ENCODE measurements at places on chromosomes 4 and X.

DNA sequence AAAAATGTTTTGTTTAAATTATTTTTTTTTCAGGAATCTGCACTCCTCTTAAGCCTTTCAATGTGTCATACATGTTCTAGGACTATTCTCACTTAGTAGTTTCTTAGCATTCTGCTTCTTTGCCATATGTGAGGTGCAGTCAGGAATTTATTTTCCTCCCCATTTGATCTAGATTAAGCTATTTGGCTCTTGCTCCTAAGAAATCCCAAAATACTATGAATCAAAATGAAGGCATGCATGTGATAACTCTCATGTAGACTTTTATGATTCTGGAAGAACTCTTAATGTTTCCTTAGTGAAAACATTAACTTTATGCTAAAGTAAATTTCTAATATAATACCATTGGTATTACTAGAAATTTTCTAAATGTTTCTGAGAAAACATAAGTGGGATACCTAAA, 664.5 kb downstream of the RAPGEF2 start:
- no peak for DNase-seq

DNA sequence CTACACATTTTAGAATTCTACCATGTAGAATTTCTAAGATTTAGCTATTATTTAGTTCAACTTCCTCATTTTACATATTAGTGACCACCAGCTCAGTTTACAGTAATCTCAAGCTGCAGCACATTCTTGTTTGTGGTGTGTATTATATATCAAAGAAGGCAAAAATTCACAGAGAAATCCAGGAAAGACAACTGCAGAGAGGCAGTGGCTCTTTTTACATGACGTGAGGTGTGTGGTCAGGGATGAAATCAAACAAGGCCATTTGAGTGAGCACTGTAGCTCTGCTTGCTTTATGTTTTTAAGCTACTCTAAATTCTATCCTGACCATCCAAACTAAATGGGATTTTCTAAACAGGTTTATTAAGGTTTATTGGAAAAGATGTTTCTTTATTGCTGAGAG, 71.1 kb downstream of the COL25A1 start:
- DNase-seq = no peak

DNA sequence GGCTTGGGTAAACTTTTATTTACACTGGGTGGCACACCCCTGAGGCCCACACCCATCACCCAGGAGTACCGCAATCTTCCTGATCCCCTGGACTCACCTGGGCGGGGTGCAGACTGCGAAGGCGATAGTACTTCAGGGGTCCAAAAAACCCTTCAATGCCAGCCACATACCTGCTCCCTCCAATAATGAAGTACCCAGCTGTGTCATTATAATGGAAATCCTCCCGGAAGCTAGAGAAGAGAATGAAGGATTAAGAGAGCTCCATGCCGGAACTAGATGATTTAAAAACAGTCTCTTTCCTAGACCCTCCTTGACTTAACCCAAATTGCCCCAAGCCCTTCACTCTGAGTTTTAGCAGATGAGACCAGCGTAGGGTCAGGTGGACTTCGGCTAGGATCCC, 40.9 kb downstream of the SEL1L3 start:
- no peak for DNase-seq

DNA sequence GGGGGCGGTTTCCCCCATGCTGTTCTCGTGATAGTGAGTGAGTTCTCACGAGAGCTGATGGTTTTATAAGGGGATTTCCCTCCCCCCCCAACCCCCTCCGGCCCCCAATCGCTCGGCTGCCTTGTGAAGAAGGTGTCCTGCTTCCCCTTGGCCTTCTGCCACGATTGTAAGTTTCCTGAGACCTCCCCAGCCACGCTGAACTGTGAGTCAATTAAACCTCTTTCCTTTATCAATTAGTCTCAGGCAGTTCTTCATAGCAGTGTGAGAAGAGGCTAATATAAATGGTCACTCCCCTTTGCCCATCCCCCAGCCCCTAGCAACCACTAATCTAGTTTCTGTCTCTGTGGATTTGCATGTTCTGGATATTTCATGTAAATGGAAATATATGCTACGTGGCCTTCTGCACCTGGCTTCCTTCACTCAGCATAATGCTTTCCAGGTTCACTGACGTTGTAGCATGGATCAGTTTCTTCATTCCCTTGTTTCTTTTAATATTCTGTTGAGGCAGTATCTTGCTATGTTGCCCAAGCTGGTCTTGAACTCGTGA, 16.4 kb downstream of the GPR143 start:
- DNase-seq = no peak

DNA sequence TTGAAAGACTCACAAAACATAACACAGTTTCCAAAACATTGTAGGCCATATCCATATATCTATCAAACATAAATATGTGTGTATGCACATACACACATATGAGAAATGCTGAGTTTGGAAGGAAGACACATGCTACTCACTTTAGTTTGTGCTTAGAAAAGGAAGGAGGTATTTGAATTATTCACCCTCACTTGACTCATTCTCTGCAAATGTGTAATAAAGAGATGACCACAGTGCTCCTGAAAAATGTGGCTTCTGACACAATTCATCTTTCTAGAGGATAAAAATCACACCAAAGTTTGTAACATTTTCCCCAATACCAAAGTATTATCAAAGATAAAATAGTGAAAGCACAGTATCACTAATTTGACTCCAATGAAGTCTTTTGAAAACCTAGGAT, 950.1 kb downstream of the FAT4 start:
- no peak for DNase-seq

GRCh38 chr4:153822316-153822715, 33.4 kb upstream of the SFRP2 start:
- DNase-seq = no peak

DNA sequence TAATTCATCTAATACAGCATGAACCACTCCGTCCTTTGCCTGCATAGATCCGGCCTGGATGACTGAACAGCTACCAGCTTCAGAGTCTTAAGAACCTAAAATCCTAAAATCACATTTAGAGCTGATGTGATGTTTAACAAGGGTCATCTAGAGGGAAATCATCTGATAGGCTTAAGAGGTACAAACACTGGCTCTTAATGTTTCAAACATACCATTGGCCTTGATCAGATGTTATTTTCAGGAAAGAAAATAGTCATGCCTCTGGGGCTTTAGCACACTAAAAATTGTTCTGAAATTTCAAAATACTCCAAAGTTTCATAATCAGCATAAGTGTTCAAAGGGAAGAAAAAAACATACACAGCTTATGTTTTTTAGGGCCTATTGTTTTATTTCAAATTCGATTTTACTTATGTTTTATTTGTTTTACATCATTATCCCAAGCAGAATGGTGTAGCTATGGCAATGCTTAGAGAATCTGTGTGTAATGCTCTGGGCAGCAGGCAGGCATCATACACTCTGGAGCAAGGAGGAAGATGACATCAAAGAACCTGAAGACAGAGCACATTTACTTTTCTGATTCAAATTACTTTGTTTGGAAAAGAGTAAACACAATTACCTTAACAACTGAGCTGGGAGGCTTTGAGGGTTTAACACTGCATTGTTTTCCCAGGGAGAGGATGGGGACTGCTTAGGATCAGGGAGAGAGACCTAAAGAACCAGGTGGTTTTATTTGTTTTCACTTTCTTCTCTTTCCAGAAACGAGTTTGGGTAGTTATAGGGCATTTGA, 25.3 kb upstream of the LEF1 start:
- no peak for DNase-seq

DNA sequence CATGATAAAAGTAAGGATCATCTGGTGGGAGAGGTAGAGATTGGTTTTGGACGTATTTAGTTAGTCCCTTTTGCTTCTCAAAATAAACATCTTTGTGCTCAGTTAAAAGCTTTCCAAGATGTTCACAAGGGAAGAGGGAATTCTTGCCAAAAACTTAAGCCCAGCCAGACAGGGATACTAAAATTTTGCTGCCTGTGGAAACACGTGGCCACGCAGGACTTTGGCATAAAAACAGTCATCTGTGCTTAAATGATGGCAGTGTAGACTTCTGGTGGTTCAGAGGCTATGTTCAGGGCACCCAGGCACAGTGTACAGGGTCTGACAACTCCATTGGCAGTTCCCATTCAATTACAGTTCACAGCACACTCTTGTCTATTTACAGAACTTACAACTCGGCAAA, 93.2 kb upstream of the JADE1 start:
- no peak for DNase-seq
